Mesendoderm (in vitro differentiated cells): ENCODE measurements at places on chromosomes 12 and 14.

- DNase-seq = no peak
Measured at GRCh38 chr12:92418381-92418780, 272.7 kb upstream of the BTG1 start.

DNA sequence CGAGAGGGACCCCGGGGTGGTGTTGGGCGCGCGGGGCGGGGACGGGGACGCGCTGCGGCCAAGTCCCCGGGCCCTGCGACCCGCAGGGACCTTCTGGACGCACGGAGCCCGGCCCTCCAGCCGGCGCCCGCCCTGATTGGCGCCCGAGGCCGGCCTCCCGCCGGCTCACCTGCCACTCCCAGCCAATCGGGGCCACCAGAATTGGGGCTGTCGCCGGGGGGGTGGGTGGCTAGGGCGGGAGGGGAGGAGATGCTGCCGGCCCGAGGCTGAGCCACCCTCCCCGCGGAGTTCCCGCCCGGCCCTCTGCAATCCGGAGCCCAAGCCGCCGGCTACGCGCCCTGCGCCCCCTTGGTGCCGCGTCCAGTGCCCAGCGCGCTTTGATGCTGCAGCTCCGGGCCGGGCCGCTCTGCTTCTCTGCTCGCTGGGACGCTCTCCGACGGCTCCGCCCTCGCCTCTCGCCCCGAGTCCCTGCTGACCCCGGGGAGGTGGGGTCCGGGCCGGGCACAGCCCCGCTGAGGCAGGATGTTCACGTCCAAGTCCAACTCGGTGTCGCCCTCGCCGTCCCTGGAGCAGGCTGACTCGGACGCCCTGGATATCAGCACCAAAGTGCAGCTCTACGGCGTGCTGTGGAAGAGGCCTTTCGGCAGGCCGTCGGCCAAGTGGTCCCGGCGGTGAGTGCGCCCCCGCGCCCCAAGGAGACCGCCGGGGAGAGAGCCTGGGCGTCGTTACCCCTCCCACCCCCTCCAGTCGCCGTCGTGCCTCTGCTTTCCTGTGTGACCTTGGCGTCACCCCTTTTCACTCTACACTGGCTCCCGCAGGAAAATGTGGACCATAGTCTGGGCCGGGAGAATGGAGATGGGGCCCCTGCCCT, at the start of gene PLEKHD1:
Gene PLEKHD1 (plus strand): TSS at position 285 of the 871 bp plus-strand sequence. CDS start 238 bp downstream, at position 523.
- DNase-seq = peak; percentile 63

DNA sequence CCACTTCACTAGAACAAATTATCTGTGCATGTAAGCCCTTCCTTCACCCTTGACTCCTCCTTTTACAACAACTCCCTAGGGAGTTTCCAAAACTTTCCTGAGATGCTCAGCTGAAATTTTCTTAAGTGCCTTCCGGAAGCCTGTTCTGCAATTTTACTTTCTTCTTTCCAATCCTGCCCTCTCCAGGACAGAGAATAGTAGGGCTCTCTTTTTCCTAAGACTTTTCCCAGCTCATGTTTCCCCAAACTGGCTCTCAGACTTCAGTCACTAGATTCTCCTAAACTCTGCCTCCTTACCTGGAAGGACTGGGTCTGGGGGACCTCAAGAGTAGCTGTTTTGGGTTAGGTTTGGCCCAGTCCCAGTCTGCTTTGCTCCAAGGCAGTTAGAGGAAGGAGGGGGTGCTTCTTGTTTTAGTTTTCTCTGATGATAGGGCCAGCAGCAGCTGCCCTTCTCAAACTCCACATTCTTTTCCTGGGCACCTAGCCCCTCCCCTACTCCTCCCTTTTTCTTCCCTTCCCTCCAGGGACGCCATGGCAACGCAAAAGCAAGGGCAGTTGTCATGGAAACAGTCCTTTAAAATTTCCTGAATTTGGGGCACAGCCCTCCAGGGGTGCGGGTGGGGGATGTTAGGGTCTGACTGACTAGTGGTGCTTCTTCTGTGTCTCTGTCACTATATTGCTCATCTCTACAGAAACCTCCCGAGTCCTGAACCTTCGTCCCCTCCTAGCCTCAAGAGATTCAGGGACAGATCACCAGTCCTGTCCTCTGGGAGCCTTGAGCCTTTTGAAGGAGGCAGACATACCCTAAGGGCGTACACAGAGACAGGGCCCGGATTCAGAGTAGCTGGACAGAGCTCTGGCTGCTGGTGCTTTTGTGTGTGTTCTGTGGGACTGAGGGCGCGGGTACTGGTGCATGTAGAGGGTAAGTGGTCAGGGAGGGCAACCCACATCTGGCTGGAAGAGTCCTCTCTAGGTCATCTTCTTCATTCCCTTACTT, 17.0 kb downstream of the PPP1R1A start:
- DNase-seq = peak; percentile 71

DNA sequence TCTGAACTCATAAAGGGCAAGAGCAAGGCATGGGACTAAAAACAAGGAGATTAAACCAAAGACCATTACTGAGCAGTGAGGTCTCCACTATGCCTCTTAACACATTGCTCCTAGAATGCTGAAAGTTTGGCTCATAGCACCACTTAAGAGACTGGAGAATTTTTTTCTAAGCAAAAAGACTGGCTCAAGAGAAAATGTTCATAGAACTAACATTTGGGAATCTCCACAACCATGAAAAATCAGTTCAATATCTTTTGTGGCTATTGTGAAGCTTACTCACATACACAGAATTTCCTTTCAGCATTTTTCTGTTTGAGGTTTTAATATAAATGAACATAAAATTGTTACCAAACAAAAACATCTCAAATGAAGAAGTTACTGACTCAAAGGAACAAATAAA, 255.8 kb downstream of the CCDC91 start:
- DNase-seq = no peak

GRCh38 chr12:76627346-76628135, 68.0 kb upstream of the OSBPL8 start:
- no peak for DNase-seq

DNA sequence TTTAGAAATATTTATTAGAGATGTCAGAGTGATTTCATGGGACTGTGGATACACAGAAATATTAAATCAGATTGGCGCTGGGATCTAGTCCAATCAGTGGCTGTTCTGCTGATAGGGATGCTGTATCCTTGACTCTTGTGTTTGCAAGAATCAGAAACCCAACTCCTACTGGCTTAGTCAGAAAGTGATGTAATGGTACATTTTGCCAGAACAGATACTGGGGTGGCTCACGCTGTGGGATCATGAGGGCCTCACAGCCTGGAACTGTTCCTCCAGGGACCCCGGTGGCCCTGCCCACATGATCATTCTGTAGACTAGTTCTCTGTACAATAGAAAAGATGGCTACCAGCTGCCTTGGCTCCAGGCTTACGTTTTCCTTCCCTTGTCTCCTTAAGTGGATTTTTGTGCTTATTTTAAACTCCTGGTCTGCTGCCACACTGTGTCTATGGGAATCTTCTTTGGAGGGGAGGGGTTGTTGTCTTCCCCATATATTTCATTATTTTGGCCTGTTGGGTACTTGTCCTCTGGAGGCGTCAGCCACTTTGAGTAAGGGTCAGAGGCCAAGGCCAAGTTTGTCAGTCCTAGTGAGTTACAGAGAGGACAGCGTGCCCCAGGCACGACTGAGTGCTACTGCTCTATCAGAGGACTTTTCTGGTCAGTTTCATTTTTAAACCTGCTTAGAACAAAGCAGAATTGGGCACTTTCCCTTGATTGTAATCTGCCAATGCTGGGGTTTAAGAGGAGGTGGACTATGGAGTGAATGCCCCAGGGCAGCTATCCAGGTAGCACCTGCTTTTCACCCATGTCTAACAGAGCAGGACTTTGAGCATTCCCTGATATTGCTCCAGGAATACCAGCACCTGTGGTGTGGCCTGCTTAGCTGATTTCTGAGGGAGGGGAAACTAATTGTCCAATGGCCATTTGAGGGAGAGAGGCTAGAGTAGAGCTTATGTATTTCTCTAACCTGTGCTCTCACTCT, 164.3 kb downstream of the SLC5A8 start:
- no peak for DNase-seq

GRCh38 chr12:109870648-109871047, 9.7 kb downstream of the GLTP start:
- no peak for DNase-seq

DNA sequence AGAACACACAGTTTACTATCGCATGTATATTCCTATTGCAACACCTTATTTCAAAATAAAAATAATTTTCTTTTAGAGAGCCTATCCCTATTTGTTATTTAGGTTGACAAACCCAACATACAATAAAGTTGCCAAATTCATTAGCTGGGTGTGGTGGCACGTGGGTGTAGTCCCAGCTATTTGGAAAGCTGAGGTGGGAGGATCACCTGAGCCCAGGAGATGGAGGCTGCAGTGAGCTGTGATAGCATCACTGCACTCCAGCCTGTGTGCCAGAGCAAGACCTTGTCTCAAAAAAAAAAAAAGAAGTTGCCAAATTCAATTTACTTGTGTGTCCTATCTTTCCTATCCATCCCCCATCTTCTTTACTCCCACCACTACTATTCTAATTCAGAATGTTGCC, 23.9 kb downstream of the DENND5B start:
- DNase-seq = no peak

DNA sequence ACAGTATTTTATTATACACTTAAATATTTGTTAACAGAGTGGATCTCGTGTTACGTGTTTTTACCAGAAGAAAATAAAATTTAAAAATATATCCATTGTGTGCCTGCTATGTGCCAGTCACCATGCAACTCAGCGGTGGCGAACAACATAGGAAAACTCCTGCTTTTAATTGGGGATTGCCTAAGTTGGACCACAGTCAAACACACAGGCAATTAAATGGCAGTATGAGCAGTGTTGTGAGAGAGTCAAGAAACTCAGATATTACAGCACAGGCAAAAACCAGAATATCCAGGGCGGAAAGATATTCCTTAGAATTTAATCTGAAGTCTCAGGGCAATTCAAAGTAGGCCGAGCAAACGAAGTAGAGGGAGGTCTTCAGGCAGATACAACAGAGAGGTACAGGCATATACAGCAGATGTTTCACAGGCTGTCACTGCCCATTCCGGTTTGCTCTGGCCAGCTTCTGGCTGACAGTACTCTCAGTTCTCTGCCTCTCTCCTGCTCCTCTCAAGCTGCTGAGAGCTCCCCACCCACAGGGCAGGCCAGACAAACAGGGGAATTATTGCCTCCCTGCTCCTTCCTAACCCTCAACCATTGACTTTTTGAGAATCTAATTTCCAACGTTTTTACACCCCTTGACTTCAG, 540.2 kb upstream of the TMEM132C start:
- DNase-seq = no peak

GRCh38 chr12:78038541-78038940, 207.8 kb downstream of the NAV3 start:
- DNase-seq = no peak

- peak; percentile 78 for DNase-seq
Measured at GRCh38 chr12:121538699-121539061, 42.1 kb downstream of the KDM2B start.

DNA sequence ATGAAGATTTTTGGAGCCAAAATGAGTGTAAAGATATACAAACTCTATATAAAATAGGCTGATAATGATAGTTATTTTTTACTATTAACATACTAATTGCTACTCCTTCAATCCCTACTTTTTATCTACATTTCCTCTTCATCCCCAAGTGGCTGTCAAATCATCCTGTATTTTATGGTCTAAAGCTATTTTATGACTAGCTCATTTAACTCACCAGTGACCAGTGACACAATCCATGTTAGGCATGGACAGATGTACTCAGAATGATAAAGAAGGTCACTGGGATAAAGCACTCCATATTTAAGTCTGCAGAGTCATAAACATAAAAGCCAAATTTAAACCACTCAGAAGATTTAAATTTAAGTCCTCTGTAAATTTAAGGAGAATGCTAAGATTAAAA, 183.0 kb downstream of the MED13L start:
- DNase-seq = no peak

DNA sequence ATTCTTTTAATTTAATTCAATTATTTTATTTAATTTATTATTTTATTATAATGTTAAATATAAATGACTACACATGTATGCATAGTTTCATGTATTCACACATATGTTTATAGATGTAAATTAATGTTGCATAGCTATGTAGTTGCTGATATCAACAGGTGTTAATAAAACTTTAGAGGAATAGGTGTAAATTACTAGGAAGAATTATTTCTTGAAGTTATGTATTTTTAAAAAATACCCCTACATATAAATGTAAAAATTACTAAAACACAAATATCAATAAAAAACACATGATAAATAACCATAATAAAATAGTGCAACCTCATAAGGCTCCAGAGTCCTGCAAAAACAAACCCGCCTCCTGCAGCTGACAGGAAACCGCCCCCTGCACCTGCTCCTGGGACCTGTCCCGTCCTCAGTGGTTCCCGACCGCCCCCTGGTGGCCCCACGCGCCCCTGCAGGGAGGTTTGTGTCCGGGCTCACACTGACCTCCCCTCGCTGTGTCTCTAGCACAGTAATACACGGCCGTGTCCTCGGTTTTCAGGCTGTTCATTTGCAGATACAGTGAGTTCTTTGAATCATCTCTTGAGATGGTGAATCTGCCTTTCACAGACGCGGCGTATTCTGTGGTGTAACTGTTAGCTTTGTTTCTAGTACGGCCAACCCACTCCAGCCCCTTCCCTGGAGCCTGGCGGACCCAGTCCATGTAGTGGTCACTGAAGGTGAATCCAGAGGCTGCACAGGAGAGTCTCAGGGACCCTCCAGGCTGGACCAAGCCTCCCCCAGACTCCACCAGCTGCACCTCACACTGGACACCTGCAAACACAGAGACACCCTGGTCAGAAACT, 1264.0 kb downstream of the TMEM121 start:
- peak; percentile 1 for DNase-seq

- DNase-seq = no peak
Measured at GRCh38 chr14:26982071-26982470, 384.2 kb upstream of the NOVA1 start.

DNA sequence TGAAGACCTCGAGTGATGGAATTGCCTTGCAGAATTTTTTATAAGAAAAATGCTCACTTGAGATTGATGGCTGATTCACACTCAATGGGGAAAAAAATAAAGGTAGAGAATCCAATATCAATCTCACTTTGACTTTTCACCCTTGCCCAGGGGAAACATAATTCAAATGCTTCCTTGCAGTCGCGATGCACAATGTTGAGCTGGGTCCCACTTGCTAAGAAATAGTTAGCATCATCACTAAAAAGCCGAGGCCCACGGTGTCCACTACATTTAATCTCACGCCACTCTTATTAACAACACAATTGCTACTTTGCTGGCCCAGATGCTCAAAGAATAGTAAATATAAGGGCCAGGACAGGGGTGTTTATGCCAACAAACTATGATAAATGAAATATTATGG, 223.4 kb downstream of the SPTSSA start:
- no peak for DNase-seq

GRCh38 chr14:69326611-69327010, 66.7 kb downstream of the GALNT16 start:
- DNase-seq = no peak

DNA sequence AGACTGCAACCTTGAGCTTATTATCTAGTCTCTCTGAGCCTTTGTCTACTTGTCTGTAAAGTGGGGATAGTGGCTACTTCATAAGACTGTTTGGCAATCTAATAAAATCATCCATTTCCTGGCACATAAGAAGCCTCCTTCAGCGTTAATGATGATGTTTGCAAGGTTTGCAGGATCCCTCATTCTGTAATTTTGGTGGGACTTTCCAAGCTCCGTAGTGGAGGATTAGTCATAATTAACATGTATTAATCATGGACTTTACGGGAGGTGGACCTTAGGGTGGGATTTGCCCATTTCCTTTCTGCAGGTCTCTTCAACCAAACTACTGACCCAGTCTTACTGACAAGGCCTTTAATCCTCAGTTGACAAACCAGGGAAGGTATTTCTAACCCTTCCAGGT, 66.2 kb downstream of the NTF3 start:
- no peak for DNase-seq

GRCh38 chr12:105020241-105020962, 34.3 kb downstream of the NOPCHAP1 start:
- peak; percentile 6 for DNase-seq
